ENCODE measurements at places on chromosomes 2 and 18.

- no peak for DNase-seq
Measured at GRCh38 chr2:179239195-179239594, 25.4 kb downstream of the SESTD1 start.

DNA sequence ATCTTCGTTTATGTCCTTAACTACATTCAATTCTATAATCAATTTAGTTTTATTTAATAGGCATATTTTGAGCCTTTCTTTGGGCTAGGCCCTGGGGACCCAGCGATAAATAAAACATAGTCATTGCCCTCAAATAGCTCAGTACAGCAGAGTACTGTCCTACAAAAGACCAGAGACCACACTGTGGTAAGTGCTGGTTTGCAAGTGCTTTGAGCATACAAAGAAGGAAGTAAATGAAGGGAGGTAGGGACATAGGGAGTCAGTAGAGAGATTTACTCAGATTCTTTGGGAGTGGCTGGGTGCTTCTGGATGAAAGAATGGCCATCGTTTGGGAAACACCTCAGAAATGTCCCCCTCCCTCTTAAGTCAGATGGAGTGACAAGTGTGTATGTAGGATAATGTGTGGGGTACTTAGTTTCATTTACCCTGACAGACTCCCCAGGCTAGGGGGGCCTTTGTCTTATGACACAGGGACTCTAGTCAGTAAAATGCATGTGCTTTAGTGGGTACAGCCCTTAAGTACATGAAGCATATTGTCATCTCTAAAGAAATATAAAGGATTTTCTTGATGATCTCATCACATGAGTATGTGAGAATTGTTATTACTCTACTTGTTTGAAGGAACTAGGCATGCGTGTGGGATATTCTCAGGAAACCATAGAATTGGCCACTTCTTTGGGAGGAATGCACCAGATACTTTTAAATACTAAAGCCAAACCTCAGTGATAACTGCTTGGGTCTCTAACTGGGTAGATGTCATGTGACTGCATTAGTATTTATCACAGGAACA, 35.1 kb downstream of the MAPRE2 start:
- no peak for DNase-seq

GRCh38 chr2:43227830-43228281, 1.4 kb upstream of the ZFP36L2 start:
- DNase-seq, result no peak

GRCh38 chr18:48832938-48833700, 117.6 kb downstream of the SMAD7 start:
- DNase-seq, result no peak

DNA sequence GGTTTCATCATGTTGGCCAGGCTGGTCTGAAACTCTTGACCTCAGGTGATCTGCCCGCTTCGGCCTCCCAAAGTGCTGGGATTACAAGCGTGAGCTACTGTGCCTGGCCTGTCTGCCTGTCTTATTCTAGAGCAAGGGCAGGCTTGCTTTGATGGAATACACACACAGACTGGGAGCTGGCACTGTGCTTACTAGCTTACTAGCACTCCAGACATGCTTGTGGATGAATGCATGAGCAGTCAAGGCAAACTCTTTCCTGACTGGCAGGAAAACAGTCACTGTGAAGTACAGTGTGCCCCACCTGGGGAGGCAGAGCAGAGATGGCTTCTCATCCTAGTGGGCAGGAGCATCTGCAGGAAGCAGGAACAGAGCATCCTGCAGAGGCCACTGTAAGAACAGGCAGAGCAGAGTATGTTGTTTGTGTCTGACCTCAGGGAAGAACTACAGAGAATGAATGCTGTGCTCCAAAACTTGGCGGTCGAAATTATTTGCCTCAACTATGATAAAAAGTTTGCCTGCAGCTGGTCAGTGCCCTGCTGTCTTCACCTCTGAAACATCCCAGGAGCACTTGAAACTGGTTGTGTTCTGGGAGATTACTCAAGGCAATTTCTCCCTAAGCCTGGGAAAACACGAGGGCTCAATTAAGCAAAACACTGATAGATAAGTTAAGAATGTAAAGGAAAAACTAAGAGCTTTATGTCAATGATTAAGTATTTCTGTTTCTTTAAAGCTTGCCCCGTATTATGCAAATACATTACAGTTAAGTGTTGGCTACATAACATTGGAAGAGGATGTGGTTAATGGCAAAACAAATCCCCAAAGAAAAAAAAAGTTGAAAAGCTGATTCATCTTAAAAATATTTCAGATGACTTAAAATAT, 102.4 kb downstream of the VAPA start:
- no peak for DNase-seq

- no peak for DNase-seq
Measured at GRCh38 chr2:174635776-174636404, 38.3 kb upstream of the WIPF1 start.
